Activated effector memory CD4-positive, alpha-beta T cell treated with Interleukin-2 at 50 U/mL for 16 hours (primary cell): ENCODE measurements at places on chromosomes 2 and 18.

DNA sequence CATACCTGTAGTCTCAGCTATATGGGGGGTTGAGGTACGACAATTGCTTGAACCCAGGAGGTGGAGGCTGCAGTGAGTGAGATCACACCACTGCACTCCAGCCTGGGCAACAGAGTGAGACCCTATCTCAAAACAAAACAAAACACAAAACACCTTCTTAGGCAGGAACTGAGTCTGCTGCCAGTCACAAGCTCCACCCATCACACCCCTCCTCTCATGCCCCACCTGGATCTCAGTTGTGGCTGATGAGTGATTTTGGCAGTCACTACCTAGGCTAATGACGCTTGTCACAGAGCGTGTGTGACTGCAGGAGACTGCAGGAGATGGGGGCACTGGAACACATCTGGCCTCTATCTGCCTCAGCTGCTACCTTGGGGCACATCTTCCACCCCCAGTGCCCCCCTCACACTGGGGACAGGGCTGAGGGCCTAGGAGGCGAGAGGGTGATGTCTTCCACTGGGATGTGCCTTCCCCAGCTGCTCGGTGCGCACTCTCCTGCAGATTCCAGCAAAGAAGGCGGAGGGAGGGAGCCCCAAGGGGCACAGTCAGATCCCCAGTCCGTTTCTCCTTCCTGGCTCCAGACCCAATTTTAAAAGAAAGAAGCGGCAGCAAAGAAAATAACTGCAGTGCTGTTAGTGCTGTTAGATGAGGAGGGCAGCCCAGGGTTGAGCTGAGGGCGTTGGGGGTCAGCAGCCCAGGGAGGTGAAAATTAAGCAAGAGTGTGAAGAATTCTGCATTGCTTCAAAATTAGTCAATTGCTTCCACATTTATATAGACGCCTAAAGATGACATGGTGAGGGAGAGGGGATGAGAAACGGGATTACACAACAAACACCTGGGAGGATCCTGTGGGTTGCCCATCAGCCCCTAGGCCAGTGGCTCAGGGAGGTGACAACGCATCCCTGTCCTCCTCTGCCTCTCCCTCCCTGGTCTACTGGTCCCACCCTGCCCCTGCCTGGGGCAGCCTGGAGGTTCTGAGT, 143.6 kb upstream of the HAAO start:
- no peak for DNase-seq

DNA sequence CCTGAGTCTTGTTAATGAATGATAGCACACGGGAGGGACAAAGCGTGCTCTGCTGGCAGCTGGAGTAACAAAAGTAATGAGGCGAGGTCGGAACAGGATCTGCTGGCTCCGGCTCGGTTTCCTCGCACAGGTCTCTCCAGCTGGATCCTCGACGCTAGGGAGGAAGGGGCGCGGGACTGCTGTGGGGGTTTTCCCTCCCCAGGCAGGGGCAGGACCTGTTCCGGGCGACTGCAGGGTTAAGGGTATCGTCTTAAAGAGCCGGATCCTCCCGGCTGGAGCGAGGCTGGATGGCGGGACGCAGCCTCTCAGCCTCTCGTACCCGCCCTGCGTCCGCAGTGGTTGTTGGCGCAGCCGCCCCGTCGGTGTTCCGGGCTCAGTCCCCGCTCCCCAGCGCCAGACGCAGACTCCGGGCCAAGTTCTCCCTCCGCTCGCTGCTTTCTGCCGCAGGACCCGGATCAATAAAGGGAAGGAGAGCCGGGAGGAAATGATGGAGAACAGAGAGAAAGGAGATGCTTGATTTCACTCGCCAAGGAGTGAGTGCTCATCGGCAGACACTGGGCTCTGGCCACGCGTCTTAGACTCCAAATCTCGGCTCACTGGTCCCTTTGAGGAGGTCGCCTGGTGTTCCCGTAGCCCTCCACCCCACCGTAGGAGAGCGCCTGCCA, 1.1 kb upstream of the LIPG start:
- DNase-seq: no peak

- no peak for DNase-seq
Observed at GRCh38 chr18:68267583-68267982, 447.3 kb downstream of the TMX3 start.

- no peak for DNase-seq
Observed at GRCh38 chr2:226308986-226309385, 490.6 kb downstream of the IRS1 start.

DNA sequence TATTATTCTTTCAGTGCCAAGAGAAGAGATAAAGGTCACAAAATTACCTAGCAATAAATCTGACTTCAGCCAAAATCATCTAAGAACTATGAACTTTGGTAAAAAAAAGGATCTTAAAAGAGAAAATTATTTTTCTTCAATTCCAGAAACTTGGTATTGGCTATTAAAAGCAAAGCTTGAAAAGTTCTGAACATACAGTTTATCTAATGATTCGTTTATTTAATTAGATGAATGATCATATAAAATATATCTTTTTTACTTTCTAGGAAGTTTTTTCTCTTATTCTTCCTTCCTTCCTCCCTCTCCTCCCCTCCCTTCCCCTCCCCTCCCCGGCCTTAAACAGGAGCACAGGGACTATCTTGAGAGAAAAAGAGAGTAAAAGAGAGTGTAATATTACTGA, 536.1 kb downstream of the SOX11 start:
- no peak for DNase-seq

DNA sequence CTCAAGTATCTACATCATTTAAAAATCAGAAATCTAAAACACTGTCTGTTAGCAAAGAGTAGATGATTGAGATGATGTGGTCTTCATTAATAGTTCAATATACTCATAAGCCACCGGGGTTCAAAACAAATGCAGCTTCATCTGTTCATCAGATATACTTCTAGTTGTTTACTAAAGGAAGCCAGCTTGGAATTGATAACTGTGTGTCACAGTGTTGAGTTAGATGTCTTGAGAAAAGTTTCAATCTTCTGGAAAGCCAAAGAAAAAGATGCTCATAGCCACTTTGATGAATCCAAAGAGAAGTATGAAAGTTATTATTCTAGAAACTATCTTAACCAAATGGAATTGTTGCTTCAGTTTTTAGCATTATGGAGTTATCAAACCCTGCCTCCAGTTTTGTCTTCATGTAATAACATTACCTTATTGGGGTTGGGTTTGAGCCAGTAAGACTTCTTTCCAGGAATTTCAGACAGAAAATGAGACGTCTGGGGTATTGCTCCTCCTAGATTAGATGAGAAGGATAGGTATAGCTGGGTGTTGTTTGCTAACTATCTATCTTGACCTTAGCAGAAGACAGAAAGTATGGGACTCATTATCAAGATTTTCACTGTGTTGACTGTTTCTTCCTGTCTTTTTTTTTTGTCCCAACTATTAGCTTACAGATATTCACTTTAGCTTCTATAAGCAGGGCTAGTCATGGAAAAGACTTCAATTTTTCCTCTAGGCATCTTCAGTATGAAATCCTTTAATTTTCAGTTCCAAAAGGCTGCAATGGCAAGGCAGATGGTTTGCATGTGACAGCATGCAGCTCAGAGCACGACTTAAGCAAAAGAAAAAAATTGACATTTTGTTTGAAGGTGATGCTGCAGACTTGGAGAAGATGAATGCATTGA, 66.5 kb downstream of the LNPK start:
- DNase-seq: no peak

DNA sequence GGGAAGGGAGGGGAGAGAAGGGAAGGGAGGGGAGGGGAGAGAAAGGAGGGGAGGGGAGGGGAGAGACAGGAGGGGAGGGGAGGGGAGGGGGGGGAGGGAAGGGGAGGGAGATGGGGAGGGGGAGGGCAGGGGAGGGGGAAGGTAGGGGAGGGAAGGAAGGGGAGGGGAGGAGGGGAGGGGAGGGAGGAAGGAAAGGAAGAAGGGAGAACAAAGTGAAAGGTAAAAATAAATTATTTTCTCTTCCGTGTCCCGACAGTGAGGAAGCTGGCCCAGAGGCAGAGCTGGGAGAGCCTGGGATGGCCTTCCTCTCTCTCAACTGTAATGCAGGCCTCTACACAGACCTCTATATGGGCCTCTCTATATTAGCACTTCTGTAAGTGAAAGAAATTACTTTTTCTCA, 53.2 kb downstream of the CD226 start:
- DNase-seq: no peak
